ENCODE measurements at places on chromosomes 2 and 18.

GRCh38 chr18:79962835-79963657, 1.4 kb upstream of the HSBP1L1 start:
- DNase-seq, result no peak

DNA sequence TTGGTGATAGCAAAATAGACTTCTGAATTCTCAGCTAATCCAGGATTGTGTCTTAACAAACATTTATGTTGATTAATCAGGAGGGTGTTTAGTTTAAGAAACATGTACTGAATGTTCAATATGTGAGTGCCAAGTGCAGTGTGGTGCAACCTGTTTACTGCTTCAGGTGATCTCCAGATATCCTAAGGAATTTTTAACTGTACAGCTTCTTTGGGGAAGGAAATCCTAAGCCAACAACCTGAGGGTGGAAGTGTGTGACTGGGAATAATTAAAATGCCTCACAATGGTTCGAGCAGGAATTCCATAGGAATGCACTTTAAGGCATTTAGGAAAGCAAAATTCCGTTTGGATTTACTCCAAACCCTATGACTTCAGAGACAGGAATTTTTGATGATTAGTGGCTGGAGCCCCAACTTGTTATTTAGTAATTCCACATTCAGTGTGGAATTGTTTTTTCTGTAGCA, 16.4 kb downstream of the CRIM1 start:
- peak; percentile 90 for DNase-seq

- no peak for DNase-seq
Observed at GRCh38 chr18:46338205-46338604, 234.0 kb downstream of the HAUS1 start.

DNA sequence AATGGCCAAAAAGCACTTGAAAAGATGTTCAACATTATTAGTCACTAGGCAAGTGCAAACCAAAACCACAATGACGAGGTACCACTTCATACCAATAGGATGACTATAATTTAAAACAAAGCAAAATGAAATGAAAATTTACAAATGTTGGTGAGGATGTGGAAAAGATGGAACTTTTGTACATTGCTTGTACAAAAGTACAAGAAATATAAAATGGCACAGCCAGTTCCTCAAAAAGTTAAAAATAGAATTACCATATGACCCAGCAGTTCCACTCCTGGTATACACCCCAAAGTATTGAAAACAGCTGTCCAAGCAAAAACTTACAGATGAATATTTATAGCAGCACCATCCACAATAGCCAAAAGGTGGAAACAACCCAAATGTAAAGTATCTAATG, 107.8 kb upstream of the XPO1 start:
- DNase-seq, result no peak

GRCh38 chr18:56560992-56561391, 77.4 kb downstream of the TXNL1 start:
- DNase-seq, result no peak

Data from epithelial cell of proximal tubule (primary cell).